ENCODE measurements at places on chromosomes 2 and 18.

DNA sequence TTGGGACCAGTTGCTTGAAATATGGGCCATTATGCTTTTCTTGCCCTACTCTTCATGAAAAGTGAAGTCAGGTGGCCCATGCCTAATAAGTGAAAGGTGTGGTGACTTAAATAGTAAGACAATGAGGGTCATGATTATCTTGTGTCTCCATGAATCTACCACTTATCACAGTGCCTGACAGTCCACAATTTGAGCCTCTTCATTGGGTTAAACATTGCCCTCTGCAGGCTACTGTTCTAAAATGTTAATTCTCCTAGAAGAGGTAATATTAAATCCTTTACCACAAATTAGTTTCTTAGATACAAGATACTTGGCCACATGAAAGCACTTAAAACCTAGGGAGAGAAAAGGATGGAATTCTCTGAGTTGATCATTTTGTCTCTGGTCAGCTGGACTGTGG lies 4.0 kb downstream of the EGR4 start:
- no peak for DNase-seq

GRCh38 chr2:35428548-35428947 lies 927.0 kb upstream of the CRIM1 start:
- DNase-seq: peak; percentile 20

DNA sequence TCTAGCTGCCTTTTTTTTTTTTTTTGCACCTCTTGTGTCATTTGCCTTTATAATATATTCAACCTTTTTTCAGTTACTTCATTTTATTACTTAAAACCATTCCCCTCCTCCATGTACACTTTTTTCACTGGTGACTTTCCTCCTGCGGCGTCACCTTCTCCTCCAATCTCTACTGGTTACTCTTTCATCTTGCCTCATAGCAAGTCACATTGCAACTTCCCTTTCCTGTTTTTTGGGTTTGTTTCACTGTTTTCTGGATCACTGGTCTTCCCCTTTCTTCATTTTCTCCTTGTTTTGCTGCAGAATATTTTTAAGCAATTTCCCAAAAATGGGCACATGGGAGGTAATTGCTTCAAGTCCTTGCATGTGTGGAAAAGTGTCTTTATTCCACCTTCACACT lies 37.7 kb upstream of the GPR155 start:
- no peak for DNase-seq

DNA sequence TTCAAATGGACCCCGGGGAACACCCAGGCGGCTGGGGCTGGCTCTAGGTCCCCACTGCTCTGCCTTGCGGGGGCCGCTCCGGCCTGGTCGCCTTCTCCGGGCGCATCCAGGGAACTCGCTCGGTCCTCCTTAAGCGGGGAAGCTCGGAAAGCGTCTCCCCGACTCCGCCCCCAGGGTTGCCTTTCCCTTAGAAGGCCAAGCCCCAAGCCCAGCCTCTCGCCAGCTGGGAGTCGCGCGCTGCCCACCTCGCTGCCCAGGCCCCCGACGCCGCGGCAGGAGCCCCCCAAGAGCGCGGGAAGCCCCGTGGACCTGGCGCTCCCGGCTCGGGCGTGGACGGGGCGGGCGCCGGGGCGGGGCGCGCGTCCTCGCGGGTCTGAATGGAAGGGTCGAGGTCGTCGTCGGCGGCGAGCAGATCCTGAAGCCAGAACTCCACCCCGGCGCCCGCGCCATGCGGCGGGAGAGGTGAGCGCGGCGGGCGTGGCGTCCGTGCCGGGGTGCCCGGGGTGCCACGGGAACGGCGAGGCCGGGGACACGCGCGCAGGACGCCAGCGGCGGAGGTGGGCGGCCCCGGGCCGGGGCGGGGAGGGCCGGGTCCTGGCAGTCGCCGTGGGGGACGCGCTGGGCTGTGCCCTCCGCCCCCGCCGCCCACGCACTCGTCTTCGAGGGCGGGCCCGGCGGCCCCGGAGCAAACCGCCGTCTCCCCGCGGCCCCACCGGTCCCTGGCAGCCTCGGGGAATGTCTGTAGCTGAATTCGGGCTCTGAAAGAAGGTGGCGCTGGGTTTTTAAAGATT lies at the start of gene BOK:
Gene BOK, plus strand, starts transcription at position 214 of the 791 bp plus-strand sequence. CDS start 739 bp downstream, outside the sequence.
- DNase-seq: peak; percentile 81

DNA sequence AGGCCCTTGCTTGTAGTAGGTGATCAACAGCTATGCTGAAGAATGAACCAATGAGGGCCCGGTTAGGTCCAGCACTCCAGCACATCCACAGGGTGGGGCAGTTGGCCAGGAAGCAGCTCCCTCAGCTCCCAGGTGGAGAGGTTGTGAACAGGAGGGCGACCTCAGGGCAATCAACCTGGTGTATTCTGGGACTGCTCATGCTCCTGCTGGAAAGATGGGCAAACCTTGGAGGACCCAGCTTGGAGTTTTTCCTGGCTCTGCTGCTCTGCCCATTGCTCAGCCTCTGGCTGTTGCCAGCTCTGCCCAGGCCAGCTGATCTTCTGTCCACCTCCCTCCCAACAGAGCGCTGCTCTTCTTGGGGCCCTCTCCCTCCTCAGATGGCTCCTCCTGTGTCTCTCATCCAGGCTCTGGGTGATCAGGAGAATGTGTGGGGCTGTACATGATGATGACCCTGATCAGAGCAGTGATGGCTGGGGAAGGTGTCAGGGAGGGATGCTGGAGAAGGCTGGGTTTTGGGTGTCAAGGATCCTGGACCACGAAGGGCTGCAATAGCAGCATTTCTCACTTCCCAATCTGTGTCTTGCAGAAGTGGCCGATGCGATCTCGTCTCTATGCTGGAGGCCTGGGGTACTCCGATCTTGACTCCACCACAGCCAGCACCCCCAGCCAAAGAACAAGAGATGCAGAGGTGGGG lies 3.4 kb downstream of the TCF23 start:
- DNase-seq: no peak

DNA sequence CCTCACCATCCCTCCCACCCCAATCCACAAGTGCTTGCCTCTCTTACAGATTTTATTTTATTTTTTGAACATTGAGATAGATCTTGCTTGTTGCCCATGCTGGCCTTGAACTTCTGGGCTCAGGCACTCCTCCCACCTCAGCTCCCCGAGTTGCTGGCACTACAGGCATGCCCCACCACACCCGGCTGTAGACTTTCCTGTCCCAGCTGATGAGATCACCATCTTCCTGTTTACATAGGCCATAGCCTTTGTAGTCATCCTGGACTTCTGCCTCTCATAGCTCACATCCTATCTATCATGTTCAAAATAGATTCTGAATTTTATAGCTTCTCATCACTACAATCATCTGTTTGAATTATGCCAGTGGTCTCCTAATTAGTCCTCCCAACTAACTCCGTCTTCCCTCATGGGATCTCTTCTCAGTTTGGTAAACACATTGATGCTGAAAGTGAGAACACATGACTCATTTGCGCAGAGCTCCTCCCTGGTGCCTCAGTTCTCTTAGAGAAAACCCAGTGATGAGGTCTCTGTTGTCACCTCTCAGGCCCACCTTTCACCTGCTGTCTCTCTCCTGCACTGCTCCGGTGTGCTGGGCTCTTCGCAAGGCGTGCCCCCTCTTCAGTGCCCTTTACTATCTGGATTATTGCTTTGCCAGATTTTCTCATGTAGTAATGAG lies 243.0 kb downstream of the ZNF407 start:
- no peak for DNase-seq

- no peak for DNase-seq
These were observed 13.5 kb downstream of the SPOPL start for GRCh38 chr2:138515092-138515491.

DNA sequence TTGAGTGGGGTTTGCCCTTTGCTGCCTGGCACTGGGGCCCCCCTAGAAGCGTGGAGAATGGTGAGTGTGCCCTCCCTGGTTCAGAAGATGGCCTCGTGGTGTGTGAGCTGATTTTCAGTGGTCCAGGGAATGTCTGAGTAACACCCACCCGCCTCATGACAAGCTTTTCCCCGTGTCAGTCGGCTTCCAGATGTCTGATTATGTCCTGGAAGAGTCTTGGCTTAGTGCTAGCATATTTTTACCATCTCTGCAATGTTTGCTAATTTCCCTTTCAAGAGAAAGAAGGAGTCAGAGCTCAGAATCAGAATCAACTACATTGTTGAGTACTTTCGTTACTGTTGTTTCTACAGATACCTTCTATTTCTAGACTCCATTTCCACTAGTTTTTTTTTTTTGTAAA lies 214.7 kb downstream of the SEPTIN10 start:
- DNase-seq: no peak

- no peak for DNase-seq
These were observed 112.8 kb upstream of the SEC11C start for GRCh38 chr18:59026831-59027410.

- no peak for DNase-seq
These were observed 18.1 kb upstream of the SERPINB2 start for GRCh38 chr18:63869374-63869773.

DNA sequence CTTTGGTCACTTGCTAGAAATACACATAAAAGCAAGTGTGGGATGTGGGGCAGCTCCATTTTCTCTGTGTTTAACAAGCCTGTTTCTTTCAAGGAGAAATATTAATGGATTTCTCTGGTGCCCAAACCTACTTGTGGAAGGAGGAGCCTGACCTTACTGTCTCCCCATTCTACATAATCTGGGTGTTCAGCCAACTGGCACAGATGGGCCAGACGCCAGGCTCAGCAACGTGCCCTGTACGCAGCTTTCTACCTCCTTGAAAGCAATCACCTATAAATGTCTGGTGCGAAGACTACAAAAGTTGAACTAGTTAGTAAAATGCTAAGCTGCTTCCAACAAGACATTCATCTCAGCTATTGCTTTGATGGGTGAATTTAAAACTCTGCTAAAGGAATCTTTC lies 33.2 kb upstream of the MYO3B start:
- DNase-seq: no peak

DNA sequence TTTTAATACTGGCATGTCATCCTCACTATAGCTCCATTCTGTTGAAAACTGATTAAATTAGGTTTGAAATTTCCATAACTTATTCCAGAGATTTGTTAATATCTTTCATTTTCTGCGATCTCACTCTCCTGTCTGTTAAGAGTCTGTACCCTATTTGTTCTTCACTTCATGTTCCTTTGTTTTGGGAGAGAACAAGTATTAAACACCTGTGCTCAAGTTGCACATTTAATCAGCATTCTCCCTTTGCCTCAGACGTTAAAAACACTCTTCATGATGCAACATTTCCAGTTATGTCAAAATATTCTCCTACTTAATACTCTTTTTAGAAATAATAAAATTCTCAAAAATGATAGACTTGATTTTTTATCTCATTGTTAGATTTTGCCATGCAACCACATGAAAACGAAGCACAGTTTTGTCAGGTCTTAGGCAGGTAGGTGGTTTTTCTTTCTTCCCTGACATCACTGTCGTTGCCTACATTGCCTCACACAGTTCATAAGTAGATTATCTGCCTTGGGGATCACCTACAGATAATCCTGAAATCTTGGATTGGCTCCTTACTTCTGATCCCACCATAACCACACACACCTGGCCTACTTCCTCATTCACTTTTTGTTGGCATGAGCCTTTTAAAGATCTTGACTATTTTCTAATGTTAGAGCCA lies 109.9 kb downstream of the GAREM1 start:
- no peak for DNase-seq

DNA sequence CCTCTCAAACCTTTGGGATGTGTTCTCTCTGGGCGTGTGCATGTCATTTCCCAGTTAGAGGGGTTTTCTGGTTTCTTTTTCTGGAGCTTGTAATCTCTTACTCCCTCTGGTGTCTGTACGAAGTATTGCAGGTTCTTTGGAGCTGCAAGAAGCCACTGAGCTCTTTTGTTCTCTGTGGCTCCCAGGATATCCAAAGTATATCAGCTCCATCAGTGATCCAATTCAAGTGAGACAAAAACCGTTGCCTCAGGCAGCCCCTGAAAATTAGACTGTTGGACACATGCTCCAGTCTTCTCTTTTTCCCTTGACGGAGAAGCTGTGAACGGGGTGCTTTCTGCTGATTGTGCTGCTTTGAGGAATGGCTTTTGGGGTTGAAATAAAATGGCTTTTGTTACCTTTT lies 59.0 kb upstream of the LDLRAD4 start:
- DNase-seq: peak; percentile 34

- DNase-seq: no peak
These were observed 8.7 kb upstream of the GAREM2 start for GRCh38 chr2:26164231-26164630.

GRCh38 chr2:48109491-48110204 lies 203.3 kb upstream of the FBXO11 start:
- no peak for DNase-seq

- no peak for DNase-seq
These were observed 808.1 kb downstream of the RNF144A start for GRCh38 chr2:7725171-7725849.

- no peak for DNase-seq
These were observed 93.8 kb downstream of the ARL4C start for GRCh38 chr2:234403074-234403473.

DNA sequence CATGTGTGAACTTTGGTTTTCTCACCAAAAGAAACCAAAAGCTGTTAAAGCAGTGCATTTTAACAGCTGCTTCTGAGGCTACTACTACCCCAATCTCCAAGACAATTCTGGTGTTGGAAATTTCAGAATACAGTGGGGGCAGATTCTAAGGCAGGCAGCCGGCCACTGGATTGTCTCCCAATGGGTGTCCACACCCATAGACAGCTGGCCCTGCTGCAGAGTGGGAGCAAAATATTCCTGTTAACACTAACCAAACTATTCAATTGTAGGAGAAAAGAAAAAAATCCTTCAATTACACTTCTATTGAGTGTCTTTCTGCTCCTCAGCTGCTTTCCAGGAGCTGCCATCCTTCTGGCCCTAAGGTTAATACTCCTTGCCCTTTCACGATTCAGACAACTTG lies 223.7 kb downstream of the ALK start:
- no peak for DNase-seq

DNA sequence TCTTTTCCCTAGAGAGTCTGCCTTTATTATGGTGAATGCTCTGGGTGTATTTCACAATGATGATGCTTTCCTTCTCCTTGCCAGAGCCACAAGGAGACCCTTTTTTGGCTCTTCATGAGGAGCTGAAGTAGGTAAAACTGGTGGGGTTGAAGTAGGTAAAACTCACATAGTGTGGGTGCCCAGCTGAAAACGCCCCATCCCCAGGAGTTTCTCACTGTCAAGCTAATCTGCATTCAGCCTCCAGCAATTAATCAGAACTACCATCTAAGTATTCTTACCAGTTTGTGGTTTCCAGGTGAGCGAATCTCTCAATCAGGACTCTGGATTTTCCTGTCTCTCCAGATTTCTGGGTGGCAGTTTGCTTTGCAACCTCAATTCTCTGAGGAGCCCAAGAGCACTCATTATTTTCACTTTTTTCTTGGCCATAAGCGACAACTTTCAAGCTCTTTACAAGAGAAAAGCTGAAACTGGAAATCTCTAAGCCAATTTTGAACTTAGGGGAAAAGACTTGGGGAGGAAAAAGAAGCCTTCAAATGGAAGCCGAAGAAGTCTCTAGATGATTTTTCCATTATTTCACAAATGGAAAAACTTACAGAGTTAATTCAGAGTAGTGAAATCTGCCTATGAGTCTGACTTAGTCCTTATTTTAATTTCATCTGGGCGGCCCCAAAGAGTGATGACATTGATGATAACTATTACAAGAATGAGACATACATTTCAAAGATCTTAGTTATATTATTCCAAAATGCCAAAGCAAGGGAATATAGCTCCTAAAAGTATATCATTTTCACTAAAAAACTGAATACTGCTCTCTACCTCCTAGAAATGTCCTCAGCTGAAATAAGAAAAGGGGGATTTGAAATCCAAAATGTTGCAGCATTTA lies 121.4 kb upstream of the MAP3K20 start:
- no peak for DNase-seq
